ENCODE measurements at places on chromosomes 12 and 14. TPM values are rescaled to one million over a fixed set of nuclear protein-coding genes. Genes with fewer than 3 reads are reported as not detected.

Gene KRT6C
- 0.50 TPM for total RNA-seq

Gene FAM161B
- total RNA-seq, result 6.2 TPM

Gene SVOP
- total RNA-seq, result not detected

Gene NAV3
- 4.6 TPM for total RNA-seq

Gene ACOT4
- total RNA-seq, result 0.31 TPM

Gene RNU4-1
- not detected for total RNA-seq

Gene TMTC1
- 190 TPM for total RNA-seq

Gene KLRF2
- total RNA-seq, result not detected

Gene KRT80
- 0.54 TPM for total RNA-seq

Gene KLRC4
- total RNA-seq, result not detected

Gene LGMN
- 59.0 TPM for total RNA-seq

Gene CMTM5
- total RNA-seq, result 2.3 TPM

Gene PPM1H
- total RNA-seq, result 1.9 TPM

Gene LTBP2
- total RNA-seq, result 45.9 TPM

Gene TTC6
- 1.1 TPM for total RNA-seq

Gene R3HDM2
- 42.9 TPM for total RNA-seq

Gene BRMS1L
- 5.4 TPM for total RNA-seq

Gene PRB2
- not detected for total RNA-seq

Gene ANO2
- 3.1 TPM for total RNA-seq

Gene PPP4R4
- 6.5 TPM for total RNA-seq

Gene KRT78
- 1.4 TPM for total RNA-seq

Gene MAP1LC3B2
- total RNA-seq, result 1.1 TPM

Gene FAR2
- 15.8 TPM for total RNA-seq
